ENCODE measurements at places on chromosomes 16 and 17.

DNA sequence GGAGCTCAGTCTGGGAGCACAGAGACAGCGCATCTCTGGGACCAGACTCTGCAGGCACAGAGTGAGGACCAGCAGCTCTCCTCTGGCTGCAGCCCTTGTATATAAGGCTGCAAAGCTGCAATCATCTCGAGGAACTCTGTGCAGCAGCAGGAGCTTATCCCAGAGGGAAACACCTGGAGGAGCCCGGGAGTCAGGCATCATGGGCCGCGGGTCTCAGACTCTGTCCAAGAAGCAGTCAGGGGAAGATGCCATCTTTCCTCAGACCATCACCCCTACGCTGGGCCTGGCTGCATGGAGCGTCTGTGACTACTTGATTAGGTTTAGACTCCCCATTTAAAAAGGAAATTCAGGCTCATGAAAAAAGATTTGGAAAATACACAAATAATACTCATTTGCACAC is 122.0 kb downstream of the IRF8 start:
- DNase-seq: no peak

DNA sequence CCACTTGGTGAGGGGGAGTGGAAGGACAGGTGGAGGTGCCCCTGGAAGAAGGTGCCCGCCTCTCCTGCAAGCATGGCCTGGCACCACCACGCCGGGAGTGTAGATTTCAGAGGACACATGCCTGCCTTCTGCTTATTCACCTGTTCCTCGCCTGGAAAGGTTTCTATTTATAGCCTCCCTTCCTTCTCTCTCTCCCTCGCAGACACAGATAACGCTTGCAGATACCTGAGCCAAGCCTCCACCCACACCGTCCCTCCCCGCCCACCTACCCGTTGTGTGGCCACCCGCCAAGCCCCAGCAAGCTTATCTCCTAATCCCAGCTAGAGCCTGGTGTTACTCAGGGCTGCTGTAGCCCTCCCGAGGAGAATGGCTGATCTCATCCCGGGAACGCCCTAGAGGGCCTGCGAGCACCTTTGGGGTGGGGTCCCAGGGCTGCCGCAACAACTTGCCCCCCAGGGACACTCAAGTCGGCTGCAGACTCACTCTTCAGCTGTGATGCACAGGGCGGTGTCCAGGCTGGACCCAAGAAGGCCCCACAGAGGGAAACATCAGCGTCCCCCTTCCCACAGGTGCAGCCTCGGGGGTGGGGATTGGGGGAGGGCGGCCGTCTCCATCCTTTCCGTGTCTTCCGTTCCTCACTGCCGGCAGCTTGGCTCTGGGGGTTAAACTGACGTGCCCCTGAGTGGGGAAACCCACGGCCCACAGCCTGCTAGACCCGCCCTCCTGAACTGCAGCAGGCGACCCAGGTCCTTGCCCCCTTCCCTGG is 1.9 kb upstream of the SNAI3 start:
- DNase-seq: no peak

GRCh38 chr16:12486386-12486785 is 317.3 kb downstream of the CPPED1 start:
- no peak for DNase-seq

DNA sequence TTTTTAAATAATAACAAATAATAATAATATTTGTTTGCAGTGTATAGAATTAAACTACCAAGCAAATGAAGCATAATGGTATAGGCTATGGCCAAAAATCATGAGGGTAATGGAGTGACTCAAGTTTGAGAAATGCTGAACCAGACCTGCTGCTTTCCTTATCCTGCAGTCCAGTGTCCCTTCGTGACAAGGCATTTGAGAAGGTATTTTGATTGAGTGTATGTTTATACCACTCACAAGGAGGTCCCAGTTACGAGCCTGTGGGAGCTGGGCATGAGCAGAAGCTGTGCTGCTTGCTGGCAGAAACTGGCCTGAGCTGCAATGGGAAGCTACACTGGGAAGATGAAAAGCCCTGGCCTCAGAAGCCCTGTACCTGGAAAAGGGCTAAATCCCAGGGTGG is 50.3 kb downstream of the GNAO1 start:
- DNase-seq: no peak

DNA sequence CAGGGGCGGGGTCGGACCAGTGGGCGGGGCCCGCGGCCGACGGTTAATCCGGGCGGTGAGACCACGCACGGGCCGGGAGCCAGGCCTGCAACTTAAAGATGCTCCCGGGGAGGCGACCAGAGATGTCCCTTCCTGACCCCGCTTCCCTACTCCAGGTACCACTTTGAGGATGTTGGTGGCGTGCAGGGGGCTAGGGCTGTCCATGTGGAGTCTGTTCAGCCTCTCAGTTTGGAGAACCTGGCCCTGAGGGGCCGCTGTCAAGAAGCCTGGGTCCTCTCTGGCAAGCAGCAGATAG is 580 bp downstream of the RANGRF start:
- no peak for DNase-seq

DNA sequence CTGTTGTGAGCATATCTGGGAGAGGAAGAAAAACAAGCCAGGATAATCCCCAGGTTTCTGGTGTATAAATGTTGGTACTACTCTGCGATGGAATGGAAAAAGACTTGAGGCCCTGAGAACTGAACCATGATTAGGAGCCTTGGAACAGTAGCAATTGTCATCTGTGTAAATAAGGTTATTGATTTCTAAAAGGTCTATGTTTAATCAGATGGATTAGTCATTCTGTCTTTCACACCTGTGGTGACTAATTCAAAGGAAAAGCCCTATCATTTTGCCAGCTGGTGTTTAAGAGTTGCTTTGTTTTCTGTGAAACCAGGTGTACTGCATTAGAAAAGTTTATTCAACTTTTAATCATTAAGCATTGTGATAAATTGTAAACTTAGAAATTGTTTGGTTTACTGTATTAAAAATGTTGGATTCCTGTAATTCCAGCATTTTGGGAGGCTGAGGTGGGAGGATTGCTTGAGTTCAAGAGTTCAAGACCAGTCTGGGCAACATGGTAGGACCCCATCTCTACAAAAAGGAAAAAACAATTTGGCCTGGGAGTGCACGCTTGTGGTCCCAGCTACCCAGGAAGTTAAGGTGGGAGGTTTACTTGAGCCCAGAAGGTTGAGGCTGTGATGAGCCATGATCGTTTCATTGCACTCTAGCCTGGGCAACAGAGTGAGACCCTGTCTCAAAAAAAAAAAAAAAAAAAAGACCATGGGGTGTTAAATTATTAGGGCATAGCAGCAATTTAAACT is 29.0 kb upstream of the KPNB1 start:
- DNase-seq: no peak

DNA sequence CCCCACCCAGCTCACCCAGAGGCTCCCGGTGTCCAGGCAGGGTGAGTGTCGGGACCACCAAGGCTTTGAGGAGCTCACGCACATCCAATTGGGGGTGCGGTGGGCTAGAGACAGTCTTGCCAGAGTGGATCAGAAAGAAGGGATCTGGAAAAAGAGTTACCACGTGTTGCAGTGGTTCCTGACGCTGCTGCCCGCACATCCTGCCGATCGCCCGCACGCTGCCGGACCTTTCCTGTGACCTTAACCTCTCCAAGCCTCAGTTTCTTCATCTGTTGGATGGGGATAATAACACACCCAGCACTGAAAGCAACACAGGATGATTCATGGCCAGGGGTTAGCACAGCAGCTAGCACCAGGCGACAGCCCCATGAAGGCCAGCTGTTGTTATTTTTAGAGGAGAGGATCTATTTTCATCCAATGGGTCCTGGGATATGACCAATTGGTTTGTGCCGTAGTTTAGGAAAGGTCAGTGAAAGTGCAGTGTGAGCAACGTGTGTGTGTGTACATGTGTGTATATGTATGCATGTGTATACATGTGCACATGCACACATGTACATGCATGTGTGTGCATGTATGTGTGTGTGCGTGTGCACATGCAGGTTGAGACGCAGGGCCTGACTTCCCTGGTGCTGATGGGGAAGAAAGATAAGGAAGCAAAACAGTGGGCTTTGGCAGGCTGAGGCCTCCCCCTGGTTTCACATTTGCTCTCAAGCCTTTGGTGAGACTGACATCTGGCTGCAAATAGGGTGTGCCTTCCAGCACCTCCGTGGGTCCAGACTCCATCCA is 2.5 kb downstream of the ITGAX start:
- no peak for DNase-seq

- no peak for DNase-seq
Observed at GRCh38 chr16:12057266-12057665, 80.7 kb downstream of the SNX29 start.

- no peak for DNase-seq
Observed at GRCh38 chr16:87952751-87953150, 1.5 kb downstream of the BANP start.

DNA sequence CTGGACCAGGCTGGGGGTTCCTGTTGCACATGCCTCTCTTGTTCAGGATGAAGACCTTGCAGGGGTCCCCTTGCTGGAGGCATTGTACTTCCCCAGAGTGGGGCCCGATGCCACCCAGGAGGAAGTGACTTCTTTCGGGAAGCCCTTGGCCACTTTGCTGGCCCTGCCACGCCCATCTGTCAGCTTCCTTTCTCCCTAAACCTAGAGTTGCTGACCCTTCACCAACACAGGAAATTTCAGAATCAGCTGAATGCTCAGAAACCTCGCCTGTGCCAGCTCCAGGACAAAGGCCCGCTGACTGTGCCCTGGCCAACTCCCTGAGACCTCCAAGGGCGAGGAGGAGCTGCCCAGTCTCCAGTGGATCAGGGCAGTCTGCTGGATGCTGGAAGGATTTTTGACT is 26.7 kb downstream of the WNT9B start:
- no peak for DNase-seq

DNA sequence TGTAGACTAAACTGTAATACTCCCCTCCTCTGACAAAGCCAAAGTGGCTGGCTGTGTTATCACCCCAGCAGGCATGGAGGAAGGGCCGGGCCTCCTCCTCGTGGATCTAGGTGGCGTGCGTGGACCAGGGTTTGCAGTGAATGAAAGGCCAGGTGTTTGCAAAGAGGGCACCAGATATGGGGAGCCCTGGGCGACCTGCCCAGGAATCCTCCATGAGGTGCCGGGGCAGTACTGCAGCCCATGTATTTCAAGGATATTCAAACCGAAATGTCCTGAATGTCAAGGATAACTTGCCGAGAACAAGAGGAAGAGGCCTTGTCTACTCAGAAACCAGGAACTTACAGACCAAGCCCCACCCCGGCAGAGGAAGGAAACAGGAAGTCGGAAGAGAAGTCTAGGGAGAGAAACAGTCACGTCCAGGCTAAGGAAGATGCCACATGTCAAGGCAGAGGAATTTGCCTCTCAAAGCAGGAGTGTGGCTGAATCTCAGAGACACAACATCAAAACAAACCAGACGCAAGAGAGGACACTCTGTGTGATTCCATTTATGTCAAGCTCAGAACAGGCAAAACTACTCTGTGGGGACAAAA is 13.7 kb upstream of the OSGIN1 start:
- DNase-seq: no peak

DNA sequence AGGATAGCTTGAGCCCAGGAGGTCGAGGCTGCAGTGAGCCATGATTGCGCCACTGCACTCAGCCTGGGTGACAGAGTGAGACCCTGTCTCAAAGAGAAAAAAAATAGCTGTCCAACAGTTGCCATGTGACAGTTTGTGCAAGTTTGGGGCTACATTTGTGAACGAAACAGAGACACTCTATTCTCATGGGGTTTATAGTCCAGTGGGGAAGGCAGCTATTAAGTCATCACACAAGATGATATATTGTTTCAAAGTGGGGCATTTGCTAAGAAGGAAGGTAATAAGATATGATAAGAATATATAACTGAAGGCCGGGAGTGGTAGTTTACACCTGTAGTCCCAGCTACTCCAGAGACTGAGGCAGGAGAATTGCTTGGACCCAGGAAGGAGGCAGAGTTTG is 73.3 kb downstream of the RBBP6 start:
- DNase-seq: no peak

GRCh38 chr16:50403491-50403890 is 34.7 kb upstream of the BRD7 start:
- DNase-seq: no peak

GRCh38 chr16:9846362-9847099 is 335.7 kb downstream of the GRIN2A start:
- no peak for DNase-seq

DNA sequence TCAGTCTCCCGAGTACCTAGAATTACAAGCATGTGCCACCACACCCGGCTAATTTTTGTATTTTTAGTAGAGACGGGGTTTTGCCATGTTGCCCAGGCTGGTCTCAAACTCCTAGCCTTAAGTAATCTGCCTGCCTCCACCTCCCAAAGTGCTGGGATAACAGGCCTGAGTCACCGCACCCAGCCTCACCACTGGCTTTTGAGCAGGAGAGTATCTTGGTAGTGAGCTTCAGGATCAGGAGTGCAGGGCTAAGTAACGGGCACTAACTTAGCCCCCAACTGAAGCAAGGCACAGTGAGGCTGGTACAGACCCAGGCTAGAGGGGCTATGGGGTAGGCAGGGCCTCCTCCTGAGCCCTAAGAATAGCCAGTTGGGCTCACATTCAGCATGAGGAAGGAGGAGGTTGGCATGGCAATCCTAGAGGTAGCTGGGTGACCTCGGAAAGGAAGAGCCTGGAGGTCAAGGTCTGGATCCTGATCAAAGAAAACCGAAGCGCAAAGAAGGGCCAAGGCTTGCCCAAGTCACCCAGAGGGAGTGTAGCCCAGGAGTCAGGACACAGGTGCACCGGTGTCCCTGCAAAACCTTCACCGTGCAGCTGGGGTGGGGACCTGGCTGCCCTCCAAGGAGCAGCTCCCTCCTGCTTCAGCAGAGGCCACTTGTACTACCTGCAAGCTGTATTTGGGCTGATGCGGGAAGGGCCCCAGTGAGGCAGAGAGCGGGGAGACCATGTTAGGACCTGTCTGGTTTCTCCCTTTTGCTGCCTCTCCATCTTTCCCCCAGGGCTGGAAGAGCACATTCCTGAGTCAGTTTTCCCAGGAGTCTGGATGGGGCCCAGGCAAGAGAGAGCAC is 1.3 kb upstream of the ADGRG5 start:
- DNase-seq: no peak

GRCh38 chr16:3495176-3495575 is at the start of gene C16orf90:
Gene C16orf90, minus strand, starts transcription at chr16:3495489. Its CDS starts 68 bp downstream, at chr16:3495421.
- no peak for DNase-seq

- DNase-seq: no peak
Observed at GRCh38 chr16:30620169-30620568, 10.0 kb upstream of the ZNF689 start.

GRCh38 chr16:78050734-78051400 is 28.5 kb downstream of the CLEC3A start:
- peak; percentile 7 for DNase-seq

- no peak for DNase-seq
Observed at GRCh38 chr16:25855818-25856217, 164.1 kb downstream of the HS3ST4 start.

- peak; percentile 39 for DNase-seq
Observed at GRCh38 chr16:4800290-4801041, 2.0 kb downstream of the ROGDI start.

- DNase-seq: peak; percentile 70
Observed at GRCh38 chr16:1899641-1900451, 18.4 kb downstream of the HS3ST6 start.

Measured in T47D (cell line).